Stomach (tissue), 19 donors: ENCODE measurements at places on chromosomes 11 and 22. TPM values are rescaled to one million over a fixed set of nuclear protein-coding genes. Genes with fewer than 3 reads are reported as not detected.

EXPH5 gene
- 2.8 TPM for polyA plus RNA-seq

OR8A1 gene
- not detected for polyA plus RNA-seq

IGLL1 gene
- not detected for polyA plus RNA-seq

MAPK8IP1 gene
- 4.9 TPM for polyA plus RNA-seq

NRXN2 gene
- 0.93 TPM for polyA plus RNA-seq

ZNRD2 gene
- polyA plus RNA-seq = 51.8 TPM

RFPL3 gene
- not detected for polyA plus RNA-seq

INS gene
- polyA plus RNA-seq = 37.6 TPM
